ENCODE measurements at places on chromosomes 3 and 15.

- no peak for DNase-seq
Observed at GRCh38 chr3:2908693-2909351, 201.4 kb downstream of the IL5RA start.

DNA sequence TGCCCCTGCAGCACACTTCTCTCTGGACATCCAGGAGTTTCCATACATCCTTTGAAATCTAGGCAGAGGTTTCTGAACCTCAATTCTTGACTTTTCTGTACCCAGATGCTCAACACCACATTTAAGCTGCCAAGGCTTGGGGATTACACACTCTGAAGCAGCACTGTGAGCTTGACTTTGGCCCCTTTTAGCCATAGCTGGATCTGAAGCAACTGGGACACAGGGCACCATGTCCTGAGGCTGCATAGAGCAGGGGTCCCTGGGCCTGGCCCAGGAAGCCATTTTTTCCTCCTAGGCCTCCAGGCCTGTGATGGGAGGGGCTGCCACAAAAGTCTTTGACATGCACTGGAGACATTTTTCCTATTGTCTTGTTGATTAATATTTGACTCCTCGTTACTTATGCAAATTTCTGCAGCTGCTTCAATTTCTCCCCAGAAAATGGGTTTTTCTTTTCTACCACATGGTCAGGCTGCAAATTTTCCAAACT, 694.0 kb downstream of the DIPK2A start:
- DNase-seq: no peak

DNA sequence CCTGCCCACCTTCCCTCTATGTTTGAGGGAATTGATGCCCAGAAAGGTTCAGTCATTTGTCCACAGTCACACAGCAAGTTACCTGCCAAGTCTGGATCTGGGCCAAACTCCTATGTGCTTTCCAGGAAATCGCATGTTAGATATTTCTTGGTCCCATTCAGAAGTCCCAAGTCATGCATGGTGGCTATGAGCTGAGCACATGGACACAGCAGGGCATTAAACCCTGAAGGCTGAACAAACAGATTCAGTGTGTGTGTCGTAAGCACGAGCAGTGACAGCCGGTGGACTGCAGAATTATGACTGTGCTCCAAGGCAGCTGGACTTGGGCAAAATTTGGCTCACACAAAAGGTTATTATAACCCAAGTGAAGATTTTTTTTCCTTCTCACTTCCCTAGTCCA, 11.4 kb upstream of the SLC6A6 start:
- peak; percentile 57 for DNase-seq

GRCh38 chr15:87489456-87489855, 767.1 kb downstream of the NTRK3 start:
- DNase-seq: no peak

Data from AG04450 (cell line).